ENCODE measurements at places on chromosomes 7 and 10.

- DNase-seq, result no peak
Measured at GRCh38 chr7:134461916-134462315, 3.0 kb upstream of the AKR1B1 start.

- DNase-seq, result no peak
Measured at GRCh38 chr10:74813381-74814259, 12.8 kb upstream of the KAT6B start.

- no peak for DNase-seq
Measured at GRCh38 chr10:67112765-67113164, 186.9 kb downstream of the LRRTM3 start.

- DNase-seq, result no peak
Measured at GRCh38 chr7:132780822-132781221, 204.6 kb upstream of the PLXNA4 start.

- DNase-seq, result no peak
Measured at GRCh38 chr7:53437336-53437735, 401.9 kb downstream of the POM121L12 start.

- DNase-seq, result peak; percentile 36
Measured at GRCh38 chr10:93921338-93921737, 27.6 kb downstream of the SLC35G1 start.

DNA sequence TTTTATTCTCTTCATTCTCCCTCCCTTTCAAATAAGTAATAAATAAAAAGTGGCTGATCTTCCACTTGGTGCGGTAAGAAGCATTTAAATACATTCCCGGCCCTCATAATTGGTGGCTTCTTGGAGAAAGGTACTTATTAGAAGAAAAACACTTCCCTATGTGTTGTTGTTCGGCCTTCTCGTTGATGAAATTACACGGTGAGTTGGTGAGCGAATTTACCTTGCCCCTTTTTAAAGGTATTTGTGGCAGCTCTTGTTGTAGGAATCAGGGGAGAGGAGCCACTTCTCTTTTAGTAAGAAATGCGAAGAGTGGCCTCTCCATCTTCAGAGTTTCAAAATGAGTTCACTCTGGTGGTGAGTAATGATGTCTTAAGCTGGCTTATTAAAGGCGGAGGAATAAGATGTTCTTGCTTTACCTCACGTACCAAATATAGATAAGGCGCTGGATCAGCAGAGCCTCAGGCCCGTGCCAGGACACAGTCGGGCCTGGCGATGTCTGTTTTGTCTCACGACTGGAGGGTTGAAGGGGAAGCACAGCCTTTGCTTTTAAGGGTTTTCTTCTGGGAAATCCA is 135.9 kb downstream of the CUX1 start:
- peak; percentile 26 for DNase-seq

- DNase-seq, result no peak
Measured at GRCh38 chr7:123615344-123615743, 13.7 kb downstream of the ASB15 start.

- no peak for DNase-seq
Measured at GRCh38 chr7:99840136-99840869, 12.5 kb downstream of the CYP3A43 start.

DNA sequence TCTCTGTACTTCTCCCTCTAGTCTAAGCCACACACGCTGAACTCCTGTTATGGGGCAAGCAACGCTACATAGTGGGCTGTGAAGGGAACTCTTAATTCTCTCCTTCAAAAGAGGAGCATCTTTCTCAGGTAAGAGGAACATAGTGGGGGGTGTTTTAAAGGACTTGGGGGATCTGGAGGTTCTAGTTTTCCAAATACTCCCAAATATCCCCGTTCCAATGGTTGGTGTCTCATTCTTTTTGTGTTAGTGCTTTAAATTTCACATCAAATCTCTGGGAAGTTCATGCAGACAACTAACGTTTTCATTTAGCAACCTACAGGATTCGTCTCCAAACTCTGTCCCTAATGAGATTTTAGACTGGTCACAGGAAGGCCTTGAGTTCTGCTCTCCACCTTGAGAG is 12.4 kb upstream of the WDR86 start:
- DNase-seq, result no peak
